ENCODE measurements at places on chromosomes 3 and 15.

DNA sequence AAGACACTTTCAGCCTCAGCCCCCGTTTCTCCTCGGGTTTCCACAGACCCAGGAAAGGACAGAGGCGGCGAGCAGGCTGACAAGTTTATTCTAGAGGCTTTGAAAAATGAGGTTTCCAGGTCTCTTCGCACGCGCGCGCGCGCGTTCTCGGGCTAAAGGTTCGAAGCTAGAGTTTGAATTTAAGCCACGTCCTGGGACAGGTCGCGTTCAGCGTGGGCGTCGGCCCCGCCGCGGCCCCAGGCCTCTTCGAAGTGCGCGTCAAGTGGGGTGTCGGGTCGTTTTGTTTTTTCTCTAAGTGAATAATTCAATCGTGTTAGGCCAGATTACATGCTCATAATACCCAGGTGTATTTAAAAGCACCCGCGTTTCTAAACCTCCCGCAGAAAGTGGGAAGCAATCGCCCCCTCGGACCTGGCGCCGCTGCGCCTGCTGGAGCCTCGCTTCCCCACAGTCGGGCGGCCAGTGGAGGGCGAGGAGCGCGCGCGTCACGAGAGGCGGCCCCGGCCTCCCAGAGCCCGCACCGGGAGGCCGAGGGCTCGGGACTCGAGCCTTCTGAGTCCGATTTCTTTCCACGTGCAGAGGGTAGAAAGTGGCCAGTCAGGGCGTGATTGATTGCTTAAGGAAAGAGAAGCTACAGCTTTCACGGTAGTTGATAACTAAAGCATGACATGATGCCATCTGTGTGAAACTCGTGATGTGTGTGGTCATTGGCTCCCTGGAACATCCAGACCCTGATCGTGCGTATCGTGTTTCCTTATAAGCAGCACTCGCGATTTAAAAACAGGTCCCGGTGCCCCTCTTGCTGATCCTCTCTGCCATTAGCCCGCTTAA lies 15.8 kb upstream of the SOX2 start:
- DNase-seq, result no peak

DNA sequence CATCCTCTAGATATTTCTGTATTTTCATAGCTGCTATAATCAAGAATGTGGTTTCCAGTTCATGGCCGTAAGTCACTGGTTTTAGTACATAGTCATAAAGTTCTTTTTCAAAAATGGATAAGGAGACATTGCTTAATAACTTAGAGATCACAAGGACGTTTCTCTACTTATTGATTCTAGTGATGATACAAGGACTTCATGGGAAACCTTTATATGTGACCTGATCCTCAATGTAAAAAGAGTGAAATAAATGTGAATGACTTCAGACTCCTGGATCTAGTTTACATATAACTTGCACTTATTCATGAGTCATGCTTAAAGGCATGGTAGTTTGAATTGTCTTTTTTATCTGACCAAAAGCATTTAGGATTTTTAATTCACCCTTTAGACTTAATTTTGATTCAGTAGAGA lies 35.2 kb downstream of the TSC22D2 start:
- no peak for DNase-seq

- DNase-seq, result no peak
Measured at GRCh38 chr15:90343302-90343790, 8.7 kb upstream of the ZNF774 start.

DNA sequence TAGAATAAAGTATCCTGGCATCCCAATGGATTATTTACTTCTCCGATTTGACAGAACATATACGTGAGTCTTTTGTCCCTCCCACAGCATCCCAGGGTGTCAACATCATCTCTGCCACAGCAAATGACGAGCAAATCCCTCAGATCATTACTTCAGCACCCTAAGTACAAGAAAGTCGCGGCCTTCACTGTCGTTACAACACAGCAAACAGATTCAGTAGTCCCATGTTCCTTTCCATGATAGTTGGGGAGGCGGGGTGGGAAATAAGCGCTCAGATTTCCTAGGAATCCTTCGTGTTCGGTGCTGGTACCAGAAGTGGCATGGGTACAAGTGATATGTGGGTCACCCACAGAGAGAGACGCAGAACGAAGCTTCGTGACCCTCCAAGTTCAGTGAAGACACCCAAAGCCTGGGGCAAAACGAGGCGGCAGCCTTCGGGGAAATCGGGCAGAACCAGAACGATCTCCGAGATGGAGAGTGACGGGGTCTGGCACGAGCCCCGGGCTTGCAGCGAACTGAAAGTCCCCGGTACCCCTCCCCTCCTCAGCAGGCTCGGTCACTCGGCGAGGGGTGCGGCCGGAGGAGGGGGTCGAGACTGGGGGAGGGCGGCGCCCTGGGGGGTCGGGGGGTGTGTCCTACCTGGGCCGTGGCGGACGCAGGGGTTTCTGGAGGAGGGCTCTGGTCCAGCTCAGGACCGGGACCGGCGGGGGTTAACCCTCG lies 619 bp downstream of the TTBK2 start:
- peak; percentile 21 for DNase-seq

DNA sequence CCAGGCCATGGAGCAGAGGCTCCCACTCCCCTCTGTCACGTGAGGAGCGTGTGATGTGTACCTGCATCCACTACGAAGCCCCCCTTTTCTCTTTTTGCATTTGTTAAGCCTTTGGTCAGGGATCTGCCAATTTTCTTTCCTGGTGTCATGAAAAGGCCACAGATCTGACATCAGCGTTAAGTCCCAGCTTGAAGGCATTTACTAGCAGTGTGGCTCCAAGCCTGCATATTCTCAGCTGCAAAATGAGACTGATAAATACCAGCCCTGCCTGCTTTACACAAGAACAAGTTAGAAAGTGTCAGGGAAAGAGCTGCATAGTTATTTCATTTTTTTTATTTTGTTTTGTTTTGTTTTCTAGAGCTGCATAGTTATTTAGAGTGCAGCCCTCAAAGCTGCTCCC lies 2.3 kb upstream of the ANKRD63 start:
- no peak for DNase-seq

- DNase-seq, result no peak
Measured at GRCh38 chr3:126216416-126216815, 36.0 kb upstream of the ALDH1L1 start.

DNA sequence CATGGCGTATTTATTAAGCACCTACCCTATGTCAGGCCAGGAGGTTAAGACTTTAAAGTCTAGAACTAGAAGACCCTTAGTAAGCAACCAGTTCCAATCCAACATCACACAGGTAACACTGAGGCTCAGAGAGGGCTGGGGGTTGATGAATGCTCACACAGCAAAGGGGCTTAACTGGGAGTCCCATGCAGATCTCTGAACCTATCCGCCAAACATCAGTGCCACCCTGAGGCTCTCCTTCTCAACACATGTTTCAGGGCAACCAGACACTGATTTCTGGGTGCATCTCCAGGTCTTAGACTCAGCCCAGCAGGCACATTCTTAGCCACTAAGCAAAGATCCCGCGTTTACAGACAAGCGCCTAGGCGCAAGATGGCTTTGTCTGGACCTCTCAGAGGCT lies 92.0 kb upstream of the SLC6A11 start:
- DNase-seq, result no peak

- no peak for DNase-seq
Measured at GRCh38 chr3:174541708-174542315, 317.3 kb upstream of the NAALADL2 start.

DNA sequence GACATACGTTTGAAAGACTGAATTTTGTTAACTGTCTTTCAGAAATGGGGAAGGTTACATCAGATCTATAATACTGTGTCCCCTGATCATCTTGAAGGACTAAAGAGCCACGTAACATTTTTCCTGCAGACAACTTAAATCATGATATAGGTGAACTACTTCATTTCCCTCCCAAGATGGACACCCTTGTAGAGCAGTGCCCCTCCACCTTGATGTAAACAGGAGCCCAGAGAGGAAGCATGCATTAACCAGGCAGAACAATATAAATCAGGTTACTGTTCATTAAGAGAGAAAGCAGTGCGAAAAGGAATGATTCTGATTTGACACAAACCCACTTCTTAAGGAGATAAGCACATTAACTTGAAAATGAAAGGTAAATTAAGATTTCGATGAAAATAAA lies 36.1 kb downstream of the USP3 start:
- DNase-seq, result no peak

- DNase-seq, result no peak
Measured at GRCh38 chr3:112391648-112392047, 58.7 kb downstream of the CD200 start.
